ENCODE measurements at places on chromosomes 2 and 18.

GRCh38 chr2:24771764-24772586, 21.2 kb downstream of the PTRHD1 start:
- no peak for DNase-seq

DNA sequence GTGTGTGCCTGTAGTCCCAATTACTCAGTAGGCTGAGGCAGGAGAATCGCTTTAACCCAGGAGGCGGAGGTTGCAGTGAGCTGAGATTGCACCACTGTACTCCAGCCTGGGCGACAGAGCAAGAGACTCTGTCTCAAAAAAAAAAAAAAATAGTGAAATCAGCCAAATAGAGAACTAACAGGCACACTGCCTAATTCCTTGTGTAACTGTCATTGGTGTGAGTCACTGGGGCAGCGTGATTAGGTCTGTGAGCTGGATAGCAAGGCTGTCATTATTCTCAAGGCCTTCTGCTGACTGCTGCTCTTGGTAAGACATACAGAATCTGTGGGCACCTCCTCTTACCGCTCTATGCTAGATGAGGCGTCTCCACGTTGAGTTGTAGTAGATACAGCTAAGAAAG, 270.3 kb downstream of the NEDD4L start:
- DNase-seq: peak; percentile 87

GRCh38 chr18:41949206-41949920, 5.7 kb upstream of the PIK3C3 start:
- DNase-seq: no peak

DNA sequence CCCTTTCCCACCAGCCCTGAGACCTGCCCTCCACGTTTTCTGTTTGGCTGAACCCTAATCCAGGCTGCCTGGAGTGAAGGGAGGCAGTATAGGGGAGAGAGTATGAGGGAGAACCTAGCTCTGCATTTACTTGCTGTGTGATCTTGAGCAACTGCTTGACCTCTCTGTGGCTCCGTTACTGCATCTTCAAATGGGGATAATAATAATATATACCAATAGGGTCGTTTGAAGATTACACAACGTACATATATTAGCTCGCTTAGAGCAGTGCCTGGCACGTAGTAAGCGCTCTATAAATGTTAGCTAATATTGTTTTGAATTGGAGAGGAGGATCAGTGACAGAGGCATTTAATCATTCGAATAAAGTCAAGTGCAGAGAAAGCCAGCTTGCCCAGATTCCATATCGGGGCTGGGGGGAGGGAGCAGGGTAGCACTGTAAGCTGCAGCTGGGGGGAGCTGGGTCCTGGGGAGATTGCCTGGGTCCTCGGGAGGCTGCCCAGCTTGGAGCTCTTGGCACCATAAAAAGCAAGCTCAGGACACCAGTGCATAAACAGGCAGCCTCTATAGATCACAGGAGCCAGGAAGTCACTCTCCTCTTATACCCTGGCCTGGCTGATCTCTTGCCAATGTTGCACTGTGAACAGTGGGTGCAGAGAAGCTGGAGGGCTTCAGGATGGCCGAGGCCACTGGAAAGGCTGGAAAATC, 19.1 kb downstream of the KCNK3 start:
- DNase-seq: no peak

GRCh38 chr18:59985289-59985688, 85.5 kb downstream of the PMAIP1 start:
- DNase-seq: no peak

GRCh38 chr2:235149240-235149659, 197.4 kb downstream of the SH3BP4 start:
- DNase-seq: no peak

DNA sequence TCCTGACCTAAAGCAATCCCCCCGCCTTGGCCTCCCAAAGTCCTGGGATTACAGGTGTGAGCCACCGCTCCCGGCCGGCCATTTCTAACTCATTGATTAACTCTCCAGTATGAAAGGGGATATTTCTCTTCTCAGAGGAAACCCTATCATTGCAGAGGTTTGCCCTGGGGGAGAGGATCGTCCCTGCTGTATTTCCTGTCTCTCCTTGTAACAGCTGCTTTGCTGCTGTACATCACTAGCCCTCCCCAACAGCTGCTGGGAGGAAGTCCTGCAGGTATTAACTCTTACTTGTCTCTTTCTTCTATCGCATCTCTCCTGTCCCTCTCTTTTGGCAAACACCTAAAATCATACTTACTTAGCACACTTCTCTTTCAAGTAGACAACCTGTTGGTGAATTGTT, 219.0 kb upstream of the DSEL start:
- DNase-seq: no peak

GRCh38 chr18:78169174-78169864, 810.3 kb upstream of the SALL3 start:
- DNase-seq: no peak

GRCh38 chr18:57029761-57030160, 117.1 kb upstream of the BOD1L2 start:
- no peak for DNase-seq

- DNase-seq: no peak
These were observed 7.1 kb downstream of the TPGS2 start for GRCh38 chr18:36821681-36822080.

DNA sequence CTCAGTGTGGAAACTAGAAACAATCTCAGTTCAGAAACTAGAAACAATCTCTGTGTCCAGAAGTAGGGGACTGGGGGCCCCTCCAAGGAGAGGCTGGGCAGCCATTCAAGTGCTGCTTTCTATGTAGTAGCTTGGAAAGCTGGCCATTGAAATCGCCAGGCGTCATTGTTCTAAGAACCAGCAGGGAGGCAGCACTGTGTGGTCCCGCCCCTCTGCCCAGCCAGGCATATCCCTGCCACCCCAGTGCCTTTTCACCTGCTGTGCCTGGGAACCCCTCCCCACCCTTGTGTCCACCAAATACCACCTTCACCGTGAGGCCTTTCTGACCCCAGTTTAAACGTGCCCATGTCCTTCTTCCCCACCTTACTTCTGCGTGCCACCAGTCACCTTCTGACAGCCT, 221.6 kb downstream of the GBX2 start:
- no peak for DNase-seq

DNA sequence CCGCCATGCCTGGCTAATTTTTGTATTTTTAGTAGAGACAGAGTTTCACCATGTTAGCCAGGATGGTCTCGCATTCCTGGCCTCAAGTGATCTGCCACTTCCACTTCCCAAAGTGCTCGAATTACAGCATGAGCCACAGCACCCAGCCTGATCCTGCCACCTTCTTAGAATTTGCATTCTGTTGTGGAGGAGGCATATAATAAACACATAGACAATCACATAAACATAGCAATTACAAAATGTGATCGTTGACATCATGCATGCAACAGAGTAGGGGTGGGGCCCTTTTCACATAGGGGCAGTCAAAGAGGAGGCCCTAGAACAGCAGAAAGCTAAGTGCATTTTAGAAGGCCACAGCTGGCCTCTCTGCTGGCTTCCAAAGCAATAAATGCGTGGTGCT, 39.9 kb upstream of the TSPYL6 start:
- DNase-seq: no peak

- no peak for DNase-seq
These were observed 235.6 kb upstream of the HS6ST1 start for GRCh38 chr2:128554151-128554769.

- DNase-seq: no peak
These were observed 107.8 kb downstream of the MGAT5 start for GRCh38 chr2:134361648-134362047.

GRCh38 chr2:161546635-161547034, 77.6 kb upstream of the SLC4A10 start:
- no peak for DNase-seq

GRCh38 chr2:182050333-182051135, 64.9 kb downstream of the PPP1R1C start:
- DNase-seq: no peak

GRCh38 chr2:68287580-68288441, 31.9 kb downstream of the CNRIP1 start:
- DNase-seq: peak; percentile 66

- DNase-seq: no peak
These were observed 355.2 kb downstream of the PARD3B start for GRCh38 chr2:204900487-204900886.

DNA sequence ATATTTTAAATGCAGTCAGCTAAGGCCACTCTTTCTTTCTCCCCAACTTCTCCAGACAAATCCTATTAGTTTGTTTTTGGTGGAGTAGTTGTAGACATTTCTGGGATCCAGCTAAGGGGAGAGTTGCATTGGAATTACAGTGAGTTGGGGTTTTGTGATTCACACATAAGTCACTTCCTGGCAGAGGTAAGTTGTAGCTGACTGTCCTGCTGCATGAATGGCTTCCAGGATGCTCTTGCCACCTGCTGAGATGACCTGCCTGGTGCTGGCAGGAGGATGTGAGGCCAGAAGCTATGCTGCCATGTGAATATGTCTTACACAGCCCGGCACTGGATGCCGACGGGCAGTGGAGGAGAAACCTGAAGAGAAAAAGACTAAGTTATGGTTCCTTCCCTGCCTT, 243.7 kb downstream of the TDRD15 start:
- no peak for DNase-seq

- no peak for DNase-seq
These were observed 2.7 kb downstream of the CDCA7 start for GRCh38 chr2:173357346-173357745.

DNA sequence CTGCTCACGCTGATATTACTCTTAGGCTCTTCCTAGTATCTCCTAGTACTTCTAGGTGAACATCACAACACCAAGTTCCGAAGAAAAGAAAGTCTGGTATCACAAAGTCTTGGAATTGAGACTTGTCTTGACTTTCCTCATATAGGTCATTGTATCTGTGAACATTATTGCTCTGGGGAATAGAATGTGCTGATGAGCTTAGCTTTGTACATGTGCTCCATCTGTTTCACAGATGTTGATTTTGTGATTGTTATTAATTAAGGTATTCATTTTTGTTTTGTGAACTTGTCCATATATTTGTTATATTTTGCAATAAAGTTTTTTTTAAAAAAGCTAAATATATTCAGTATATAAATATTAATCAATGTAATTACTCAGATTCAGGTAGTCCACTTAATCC, 111.7 kb downstream of the BABAM2 start:
- DNase-seq: no peak

DNA sequence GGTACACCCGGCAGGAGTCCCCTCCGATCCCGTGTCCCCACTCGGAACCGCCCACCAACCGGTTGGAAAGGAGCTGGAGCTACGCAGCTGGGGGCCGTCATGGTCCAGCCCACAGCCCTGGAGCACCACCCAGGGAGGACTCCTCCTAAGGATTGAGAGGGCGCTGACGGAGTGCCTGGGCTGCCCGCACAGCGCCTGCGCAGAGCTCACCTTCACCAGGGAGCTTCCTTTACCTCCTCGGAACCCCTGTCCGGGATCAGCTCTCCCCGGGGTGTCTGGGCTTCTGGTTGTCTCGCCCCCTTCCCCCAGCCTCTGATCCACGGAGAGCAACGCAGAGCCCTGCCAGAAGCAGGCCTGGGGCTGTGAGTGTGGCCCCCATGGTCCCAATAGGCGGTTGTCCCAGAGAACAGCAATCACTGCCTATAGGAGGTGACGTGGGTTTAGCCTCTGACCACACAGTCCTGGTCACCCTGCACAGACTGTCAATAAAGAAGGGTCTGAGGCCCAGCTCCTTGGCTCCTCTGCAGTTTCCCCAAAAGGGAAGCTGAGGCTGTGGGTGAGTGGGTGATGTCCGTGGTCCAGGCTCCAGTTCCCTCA, 14.6 kb downstream of the ALPG start:
- DNase-seq: no peak

DNA sequence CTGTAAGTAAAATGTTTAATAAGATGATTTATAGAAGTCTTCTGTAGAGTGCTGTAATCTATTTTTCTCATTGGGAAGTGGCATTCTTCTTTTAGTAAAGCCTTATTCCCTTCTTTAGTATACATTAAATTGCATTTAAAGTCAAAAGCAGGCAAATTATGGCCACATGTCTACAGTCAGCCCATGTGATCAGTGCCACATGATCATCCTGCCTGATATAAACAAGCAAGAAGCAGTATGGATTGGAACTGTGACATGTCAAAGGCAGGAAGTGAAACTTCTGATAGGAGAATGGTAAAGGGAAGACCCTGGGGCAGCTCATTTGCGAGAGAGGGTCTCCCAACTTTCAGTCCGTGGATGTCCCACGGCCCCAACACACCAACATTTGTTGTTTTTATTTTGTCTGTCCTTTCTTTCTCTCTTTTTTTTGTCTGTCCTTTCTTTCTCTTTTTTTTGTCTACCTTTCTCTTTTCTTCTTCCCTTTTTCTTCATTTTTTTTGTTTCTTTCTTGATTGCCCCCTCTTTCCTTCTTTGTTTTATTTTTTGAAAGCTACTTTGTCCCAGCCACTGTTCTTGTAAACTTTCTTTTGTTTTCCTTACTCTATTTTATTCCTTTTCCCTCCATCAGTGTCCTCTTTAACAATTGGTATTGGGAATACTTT, 154.9 kb downstream of the DTNA start:
- DNase-seq: no peak

GRCh38 chr2:104233591-104233990, 620.3 kb upstream of the POU3F3 start:
- no peak for DNase-seq

DNA sequence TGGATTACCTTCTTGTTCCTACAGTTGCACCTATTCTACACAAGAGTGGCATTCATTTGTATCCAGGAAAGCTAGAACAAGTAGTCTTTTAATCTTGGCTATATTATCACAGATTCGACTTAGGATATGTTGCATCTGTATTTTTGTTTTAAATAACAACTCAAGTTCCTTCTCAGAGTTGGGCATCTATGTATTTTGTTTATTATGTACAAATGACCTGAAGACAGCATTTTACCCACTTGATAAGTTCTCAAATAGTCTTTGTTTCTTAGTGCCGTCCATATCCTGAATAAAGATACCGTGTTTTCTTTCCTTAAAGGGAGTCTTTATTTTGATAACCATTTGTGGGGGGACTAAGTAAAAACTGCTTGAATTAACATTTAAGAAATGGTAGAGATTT, 2.9 kb downstream of the ITPRID2 start:
- DNase-seq: no peak

DNA sequence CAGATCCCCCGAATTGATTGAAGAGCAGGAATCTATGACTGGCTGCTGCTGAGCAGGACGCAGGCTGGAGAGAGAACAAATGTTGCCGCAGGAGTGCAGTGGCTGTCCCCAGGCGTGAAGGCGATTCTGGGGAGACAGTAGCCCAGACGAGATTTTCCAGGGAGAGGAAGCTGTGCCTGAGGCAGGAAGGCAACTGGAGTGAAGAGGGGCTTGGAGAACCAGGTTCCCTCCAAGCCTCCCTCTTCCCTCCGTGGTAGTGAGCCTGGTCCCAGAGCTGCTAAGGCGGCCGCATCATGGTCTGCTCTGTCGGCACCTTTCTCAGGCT, 1.3 kb upstream of the NPPC start:
- peak; percentile 10 for DNase-seq
